Urinary bladder (tissue), 4 donors: ENCODE measurements at places on chromosomes 2 and 18.

GRCh38 chr2:127330753-127331152 is 36.8 kb upstream of the ERCC3 start:
- no peak for DNase-seq

DNA sequence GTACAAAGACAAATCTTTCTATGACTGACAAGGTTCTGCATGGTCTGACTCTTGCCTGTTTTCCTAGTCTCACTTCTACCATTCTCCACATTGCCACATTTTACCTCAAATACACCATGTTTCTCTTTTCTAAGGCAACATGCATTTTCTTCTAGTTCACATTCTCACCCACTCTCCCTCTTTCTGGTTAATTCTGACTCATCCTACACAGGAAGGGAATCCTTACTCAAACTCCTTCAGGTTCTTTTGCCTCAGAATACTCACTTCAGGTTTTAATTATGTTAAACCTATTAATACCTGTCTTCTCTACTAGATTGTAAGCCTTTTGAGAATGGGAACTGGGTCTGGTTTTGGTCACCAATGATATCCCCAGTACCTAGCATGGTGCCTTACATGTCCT is 47.2 kb downstream of the MAP2 start:
- no peak for DNase-seq

DNA sequence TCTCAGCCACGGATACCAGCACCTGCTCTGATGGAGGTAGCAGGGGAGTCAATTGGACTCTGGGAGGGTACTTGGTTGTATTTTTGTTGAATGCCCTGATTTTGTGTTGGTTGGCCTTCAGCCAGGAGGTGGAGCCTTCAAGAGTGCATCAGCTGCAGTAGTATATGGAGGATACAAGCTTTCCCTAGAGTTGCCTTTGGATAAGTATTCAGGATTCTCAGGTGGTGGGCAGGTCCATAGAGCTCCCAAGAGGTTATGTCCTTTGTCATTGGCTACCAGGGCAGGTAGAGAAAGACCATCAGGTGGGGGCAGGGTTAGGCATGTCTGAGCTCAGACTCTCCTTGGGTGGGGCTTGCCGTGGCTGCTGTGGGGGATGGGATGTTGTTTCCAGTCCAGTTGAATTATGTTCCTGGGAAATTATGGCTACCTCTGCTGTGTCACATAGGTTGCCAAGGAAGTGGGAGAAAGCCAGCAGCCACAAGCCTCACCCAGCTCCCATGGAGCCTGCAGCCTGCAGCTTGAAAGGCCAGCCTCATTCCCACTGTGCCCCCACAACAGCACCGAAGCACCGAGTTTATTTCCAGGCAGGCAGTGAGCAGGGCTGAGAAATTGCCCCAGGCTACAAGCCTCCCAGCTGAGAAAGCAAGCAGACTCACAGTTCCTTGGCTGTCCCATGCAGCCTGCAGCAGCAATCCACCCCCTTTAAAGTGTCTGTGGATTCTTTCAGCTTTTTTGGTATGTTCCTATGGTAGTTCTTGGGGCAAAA is 38.6 kb upstream of the CHST9 start:
- DNase-seq = no peak

GRCh38 chr2:3443083-3443482 is 63.6 kb downstream of the TRAPPC12 start:
- no peak for DNase-seq

- DNase-seq = no peak
These were observed 168.8 kb upstream of the VRK2 start for GRCh38 chr2:57877811-57878170.
